ENCODE measurements at places on chromosomes 1 and 21.

- no peak for DNase-seq
Observed at GRCh38 chr1:32339363-32339978, 3.4 kb upstream of the MARCKSL1 start.

DNA sequence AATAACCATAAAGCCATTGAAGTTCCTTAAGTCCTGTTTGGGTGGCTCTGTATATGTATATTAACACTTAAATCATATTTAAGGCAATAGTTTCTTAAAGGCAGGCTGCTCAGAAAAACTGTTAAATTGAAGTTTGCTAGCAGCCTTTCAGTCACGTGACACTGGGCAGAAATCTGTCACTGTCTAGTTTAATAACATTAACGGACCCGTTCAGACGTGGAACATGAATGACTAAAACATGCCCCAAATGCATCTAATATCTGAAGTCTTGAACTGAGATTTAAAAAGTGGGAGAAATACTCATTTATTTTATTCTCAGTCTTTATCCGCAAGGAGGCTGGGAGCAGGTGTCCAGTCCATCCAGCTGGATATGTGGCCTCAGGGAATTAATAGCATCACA is 3.3 kb upstream of the SPATA1 start:
- no peak for DNase-seq

GRCh38 chr1:30732277-30732996 is 9.1 kb upstream of the MATN1 start:
- no peak for DNase-seq

- no peak for DNase-seq
Observed at GRCh38 chr1:6349254-6349943, 44.2 kb downstream of the ACOT7 start.

GRCh38 chr1:165887877-165888551 is 60.6 kb downstream of the UCK2 start:
- DNase-seq = no peak

DNA sequence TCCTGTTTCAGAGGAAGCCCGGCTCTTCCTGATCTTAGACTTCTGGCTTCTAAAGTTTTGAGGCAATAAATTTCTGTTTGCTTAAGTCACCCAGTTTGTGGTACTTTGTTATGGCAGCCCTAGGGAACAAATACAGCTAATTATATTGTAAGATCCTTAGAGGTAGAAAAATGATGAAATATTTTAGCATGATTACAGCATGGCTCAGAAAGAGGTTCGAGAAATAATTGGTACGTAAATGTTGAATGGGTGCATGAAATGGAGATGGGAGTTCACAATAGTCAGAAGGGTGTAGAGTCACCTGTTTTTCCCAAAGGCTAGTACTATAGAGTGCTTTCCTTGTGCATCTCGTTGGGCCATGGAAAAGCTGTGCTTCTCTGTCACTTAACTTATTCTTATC is 123.5 kb downstream of the RUNX1 start:
- no peak for DNase-seq

- no peak for DNase-seq
Observed at GRCh38 chr1:30762930-30763650, 5.5 kb upstream of the LAPTM5 start.

- DNase-seq = no peak
Observed at GRCh38 chr1:220380885-220381284, 108.6 kb upstream of the RAB3GAP2 start.

GRCh38 chr1:224880593-224881307 is 48.7 kb upstream of the DNAH14 start:
- no peak for DNase-seq

DNA sequence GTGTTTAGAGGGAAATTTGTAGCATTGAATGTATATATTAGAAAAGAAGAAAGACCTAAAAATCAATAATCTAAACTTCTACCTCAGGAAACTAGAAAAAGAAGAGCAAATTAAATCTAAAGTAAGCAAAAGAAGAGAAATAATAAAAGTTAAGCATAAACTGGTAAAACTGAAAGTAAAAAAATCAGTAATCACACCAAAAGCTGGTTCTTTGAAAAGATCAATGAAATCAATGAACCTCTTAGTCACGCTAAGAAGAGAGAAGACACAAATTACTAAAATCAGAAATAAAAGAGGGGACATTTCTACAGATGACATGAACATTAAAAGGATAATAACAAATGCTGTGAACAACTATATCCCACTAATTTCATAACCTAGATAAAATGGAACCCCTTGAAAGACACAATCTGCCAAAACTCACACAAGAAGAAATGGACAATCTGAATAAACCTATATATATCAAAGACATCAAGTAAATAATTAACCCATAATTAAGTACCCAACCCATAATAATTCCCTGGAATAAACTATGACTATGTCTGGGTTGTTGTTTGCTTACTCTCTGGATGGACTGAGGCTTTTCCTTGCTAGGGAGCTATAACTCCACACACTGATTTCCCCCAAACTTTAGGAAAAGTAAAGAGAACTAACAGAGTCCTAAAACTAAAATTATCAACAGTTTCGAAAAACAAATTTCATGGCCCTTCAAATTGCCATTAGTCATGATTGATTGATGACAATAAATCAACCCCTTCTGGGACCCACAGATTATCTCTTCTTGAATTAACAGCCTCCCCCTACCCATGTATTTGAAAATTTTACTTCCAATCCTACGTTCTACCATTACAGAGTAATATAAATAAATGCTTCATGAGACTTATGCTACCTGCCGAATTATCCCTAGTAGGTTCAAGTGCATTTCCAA is 2.8 kb upstream of the CDC73 start:
- DNase-seq = no peak

DNA sequence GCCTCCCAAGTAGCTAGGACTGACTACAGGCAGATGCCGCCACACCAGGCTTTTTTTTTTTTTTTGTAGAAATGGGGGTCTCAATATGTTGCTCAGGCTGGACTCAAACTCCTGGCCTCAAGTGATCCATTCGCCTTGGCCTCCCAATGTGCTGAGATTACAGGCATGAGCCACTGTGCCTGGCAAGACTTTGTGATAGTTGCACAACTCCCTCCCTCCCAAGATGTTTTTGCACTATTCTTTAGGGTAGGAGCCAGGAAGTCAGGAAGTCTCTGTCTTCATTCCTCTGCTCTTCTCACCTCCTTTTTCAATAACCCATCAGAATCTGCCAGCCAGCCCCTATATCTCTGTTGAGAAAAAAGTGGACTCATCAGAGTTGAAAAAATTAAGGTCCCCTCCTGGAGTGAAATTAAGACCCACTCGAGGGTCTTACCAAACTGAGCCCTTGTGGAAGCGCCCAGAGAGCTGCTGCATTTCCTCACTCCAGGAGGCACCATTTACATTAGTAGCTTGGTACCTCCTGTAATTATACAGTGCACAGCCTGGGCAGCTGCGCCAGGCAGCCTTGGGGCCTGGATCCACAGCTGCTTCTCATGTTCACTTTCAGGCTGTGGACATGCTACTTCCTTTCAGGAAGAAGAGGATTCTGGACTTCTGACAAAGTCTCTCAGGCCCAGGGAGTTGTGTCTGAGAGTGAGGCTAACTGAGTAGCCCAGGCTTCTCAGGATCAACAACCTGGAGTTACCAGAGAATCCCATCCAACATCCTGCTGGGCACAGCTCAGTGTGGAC is 24.0 kb downstream of the TCEA3 start:
- DNase-seq = no peak

- DNase-seq = no peak
Observed at GRCh38 chr1:84668185-84668584, 22.1 kb downstream of the SSX2IP start.

DNA sequence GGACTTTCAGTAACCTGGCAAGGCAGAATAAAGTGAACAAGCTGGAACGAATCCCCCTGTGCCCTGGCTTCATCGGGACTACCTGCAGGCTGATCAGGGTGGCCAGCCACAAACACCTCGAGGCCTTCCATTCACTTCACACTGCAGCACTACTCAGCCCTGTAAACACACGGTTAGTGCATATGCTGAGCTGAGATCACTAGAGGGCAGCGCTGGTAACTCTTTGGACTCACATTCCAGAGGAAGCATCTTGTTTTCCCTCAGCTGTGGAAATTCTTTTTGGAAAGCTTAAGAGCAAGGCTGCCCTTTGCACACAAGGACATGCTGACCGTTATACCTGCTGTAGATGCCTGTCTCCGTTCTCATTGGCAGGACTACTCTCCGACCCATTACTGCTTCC is 32.1 kb downstream of the PCSK9 start:
- peak; percentile 37 for DNase-seq

DNA sequence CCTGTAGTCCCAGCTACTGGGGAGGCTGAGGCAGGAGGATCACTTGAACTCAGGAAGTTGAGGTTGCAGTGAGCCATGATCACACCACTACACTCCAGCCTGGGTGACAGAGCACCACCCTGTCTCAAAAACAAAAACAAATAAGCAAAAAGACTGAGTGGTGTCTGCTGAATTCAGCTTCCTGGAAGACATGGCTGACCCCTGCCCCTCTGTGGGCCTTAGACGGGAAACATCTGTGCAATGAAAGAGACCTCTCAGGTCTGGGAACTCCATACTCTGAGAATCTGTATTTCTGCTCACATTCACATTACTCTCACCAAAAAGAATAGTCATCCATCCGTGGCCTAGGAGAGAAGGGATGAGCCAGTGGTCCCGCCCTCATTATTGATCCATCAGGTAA is 2.0 kb downstream of the HTR1D start:
- DNase-seq = no peak

- no peak for DNase-seq
Observed at GRCh38 chr21:28253961-28254360, 738.7 kb downstream of the LTN1 start.

DNA sequence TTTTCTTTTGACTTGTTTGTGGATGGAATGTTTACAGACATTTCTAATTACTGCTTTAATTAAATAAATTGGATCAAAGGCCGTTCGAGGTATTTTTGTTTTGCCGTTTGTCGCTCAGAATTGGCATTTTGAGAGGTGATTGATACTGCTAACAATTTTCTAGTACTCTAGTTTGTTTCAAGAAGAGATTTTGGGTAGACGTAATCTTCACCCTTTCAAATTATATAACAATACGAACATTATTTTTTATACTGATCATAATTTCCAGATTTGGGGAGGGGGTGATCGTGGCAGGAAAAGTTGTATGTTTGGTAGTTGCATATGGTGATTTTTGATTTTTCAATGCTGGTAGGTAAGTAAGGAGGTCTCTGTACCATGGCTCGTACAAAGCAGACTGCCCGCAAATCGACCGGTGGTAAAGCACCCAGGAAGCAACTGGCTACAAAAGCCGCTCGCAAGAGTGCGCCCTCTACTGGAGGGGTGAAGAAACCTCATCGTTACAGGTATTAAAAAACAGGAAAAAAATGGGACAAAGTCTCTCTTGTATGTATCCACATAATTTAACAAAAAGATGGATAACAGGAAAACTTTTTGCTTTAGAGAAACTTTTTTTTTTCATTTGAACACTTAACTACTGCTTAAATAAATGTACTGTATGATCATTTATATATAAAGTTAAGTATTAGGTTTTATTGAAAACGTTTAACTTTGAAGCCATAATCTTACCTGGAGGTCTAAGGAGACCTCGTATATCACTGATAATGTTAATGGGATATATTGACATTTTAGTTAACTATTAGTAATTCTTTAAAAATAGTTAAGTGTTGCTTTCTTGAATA is 1.7 kb downstream of the H3-3A start:
- no peak for DNase-seq

DNA sequence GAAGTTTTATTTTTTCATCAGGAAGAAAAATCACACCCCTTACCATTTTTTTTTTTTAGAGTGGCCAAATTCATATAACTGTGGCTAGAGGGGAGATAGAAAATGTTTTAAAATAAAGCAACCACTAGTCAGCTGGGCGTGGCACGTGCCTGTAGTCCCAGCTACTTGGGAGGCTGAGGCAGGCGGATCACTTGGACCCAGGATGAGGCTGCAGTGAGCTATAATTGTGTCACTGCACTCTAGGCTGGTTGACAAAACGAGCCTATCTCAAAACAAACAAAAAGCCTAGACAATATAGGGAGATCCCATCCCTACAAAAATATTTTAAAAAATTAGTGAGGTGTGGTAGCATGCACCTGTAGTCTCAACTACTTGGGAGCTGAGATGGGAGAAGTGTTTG is 14.8 kb upstream of the BECN2 start:
- no peak for DNase-seq

DNA sequence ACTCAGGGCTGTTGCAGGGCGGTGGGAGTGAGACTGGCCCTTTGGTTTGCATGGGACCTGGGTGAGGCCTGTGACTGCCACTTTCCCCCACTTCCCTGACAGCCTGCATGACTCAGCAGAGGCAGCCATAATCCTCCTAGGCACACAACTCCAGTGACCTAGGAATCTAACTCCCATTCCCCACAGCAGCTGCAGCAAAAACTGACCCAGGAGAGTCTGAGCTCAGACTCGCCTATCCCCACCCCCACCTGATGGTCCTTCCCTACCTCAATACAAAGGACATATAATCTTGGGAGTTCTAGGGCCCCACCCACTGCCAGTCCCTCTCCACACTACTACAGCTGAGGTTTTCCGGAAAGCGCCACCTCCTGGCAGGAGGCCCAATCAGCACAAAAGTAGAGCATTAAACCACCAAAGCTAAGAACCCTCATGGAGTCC is 26.7 kb downstream of the NDC1 start:
- no peak for DNase-seq

- DNase-seq = no peak
Observed at GRCh38 chr1:223873044-223873443, 27.3 kb upstream of the TP53BP2 start.

DNA sequence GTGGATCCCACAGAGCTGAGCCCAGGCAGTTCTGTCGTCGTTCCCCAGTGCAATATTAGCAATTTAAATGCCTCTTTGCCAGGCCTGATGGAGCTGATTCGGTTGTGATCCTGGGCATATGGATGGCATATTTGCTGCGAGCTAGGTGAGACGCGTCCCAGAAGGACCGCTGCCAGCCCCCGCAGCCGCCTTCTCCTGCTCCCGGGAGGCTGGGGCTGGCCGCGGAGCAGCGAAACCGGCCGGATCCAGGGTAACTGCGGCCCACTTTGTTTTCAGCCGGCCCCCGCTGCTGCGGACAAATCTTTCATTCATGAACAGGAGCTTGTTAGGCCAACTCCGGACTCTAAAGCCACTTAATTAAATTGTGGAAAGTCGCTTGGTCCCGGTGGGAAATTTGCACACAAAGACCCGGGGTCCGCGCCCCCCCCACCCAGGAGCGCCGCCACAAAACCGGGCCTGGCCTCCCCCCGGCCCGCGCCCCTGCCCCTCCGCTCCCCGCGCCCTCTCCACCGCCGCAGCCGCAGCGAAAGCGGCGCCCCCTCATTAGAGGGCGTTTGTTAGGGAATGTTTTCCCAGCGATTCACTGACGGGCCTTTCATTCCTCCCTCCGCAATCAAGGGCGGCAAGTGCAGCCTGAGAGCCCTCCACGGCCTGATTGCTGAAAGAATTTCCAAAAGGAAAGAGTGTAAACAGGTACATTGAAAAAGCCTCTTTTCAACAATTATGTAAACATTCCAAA is 383.3 kb downstream of the RRAGC start:
- DNase-seq = no peak

DNA sequence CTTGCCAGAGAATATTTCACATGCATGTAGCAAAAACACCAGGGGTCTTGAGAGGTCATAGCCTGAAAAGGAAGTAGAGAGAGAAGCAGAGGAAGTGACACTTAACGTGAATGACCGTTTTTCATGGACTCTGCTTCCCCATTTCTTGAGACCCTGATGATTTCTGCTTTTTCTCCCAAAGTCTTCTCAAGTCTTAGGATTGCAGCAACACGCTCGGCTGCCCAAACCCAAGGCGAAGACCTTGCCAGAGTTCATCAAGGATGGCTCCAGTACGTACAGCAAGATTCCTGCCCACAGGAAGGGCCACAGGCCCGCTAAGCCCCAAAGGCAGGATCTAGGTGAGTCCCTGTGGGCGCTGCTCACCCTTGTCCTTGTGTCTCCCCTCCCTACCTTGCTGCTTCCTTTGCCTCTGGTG is 12.8 kb downstream of the THEMIS2 start:
- no peak for DNase-seq
